ENCODE measurements at places on chromosomes 16 and 17.

DNA sequence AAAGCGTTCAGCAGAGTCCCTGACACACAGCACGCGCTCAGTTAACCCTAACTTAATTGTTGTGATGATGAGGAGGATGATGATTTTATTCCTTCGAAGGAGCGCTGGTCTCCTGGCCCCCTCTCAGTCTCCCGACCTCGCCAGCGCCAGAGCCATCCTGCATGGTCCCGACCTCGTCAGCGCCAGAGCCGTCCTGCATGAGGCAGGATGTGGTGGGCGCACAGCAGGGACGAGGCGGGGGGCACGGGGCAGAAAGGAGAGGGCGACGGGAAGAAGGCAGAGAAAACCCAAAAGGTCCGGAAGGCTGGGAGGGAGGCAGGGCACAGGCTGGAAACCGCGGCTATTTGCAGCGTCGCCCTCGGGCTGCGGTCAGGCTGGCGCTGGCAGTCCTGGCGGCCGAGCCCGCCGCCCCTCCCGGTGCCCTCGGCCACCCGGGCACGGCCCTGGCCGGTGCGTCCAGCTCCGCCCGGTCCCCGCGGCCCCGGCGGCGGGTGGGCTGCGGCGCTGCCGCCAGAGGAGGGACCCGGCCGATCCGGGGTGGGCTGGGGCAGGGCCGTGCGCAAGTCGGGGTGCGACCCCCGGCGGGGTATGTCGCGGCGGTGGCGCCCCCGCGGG, 3.0 kb upstream of the TAC4 start:
- DNase-seq = no peak

GRCh38 chr16:55284718-55285099, 39.3 kb upstream of the IRX6 start:
- DNase-seq = no peak

- no peak for DNase-seq
Measured at GRCh38 chr16:29675811-29676643, 3.0 kb upstream of the QPRT start.

DNA sequence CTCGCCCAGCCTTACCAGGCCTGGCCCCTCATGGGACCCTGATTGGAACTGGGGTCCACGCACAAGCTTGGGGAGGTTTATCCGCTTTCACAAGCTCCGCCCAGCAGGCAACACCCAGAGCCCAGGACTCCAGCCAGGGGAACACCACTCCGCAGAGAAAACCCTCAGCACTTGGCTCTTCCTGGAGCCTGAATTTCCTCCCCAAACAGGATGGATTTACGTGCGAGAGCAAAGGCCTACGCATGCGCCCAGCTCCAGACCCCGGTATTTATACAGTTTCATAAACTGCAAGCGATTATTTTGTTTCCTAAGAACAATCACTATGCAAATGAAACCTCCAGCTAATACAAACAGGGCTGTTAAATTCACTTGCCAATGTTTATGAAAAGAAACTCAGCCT, 22.8 kb downstream of the ZNF423 start:
- no peak for DNase-seq

- DNase-seq = no peak
Measured at GRCh38 chr16:12311877-12312276, 335.3 kb downstream of the SNX29 start.

DNA sequence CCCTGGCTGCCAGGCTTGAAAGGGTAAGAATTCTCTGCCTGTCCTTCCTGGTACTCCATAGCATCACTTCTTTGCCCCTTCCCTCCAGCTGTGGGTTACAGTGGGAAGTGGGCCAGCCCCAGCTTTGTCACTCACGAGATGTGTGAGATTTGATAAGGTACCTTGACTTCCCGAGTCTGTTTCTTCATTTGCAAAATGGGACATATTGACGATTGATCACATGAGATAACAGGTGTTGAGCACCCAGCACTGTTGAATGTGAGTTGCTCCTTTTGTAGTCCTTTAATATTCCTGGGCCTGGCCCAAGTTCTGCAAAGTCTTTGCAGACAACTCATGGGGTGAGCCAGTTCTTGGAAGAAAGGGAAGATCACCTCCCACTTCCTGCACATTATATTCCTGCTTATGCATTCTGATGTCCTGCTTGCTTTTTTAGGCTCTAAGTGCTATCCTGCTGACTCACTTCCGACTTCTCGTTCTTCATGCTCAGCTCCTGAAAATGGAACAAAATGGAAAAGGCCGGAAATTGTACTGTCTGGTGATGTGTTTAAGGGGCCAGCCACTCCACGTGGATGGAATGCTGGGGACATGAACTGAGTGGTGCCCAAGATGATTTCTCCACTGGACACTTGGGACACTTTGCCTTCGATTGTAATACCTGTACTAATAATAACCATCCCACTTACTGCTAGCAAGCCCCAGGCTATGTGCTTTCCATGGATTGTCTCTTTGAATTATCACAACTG, 8.3 kb upstream of the NLK start:
- no peak for DNase-seq

DNA sequence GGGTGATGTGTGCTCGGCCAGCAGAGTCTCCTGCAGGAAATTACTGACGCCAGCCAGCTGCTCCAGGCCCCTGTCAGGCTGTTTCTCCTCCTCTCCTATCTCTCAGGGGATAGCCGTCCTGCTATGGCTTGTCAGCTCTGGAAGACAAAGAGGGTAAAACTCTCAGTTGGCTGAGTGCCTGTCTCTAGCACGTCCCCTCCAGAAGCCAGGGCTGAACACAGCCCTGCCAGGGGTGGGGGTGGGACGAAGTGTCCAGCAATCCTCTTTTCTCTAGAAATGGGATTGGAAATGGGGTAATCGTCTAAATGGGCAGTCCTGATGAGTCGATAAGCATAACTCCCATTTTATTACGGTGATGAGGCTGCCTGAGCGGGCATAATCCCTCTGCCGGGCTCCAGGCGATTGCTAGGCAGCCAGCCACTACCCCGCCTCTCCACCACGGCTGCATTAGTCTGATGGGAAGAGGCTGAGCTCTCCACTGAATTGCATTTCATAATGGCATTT, 89.1 kb upstream of the GNAO1 start:
- DNase-seq = no peak

GRCh38 chr16:560204-560700, at the start of gene PRR35:
TSS of gene PRR35 (plus strand) at chr16:560394. CDS start at chr16:563295, 2,901 bp downstream.
- DNase-seq = no peak

- DNase-seq = no peak
Measured at GRCh38 chr16:84851192-84852127, 31.7 kb downstream of the CRISPLD2 start.

All from activated CD4-positive, alpha-beta T cell treated with anti-CD3 and anti-CD28 coated beads, Interleukin-2, amount 50 U/mL, for 1 hour (primary cell).